ENCODE measurements at places on chromosomes 5 and 9.

DNA sequence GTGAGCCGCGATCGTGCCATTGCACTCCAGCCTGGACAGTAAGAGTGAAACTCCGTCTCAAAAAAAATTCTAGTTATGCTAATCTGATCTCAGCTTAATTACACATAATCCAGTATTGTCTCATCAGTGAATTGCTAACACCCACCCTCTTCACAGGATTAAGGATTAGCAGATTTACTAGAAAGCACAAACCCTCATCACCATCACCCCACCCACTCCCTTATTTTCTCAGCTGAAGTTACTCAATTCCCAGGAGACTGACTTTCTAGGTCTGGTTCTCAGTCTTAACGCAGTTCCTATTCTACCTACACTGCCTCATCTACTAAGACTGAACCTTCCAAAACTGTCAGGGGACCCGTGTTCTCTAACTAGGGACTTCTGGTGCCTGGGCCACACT, 9.0 kb downstream of the TOR1B start:
- DNase-seq = no peak

DNA sequence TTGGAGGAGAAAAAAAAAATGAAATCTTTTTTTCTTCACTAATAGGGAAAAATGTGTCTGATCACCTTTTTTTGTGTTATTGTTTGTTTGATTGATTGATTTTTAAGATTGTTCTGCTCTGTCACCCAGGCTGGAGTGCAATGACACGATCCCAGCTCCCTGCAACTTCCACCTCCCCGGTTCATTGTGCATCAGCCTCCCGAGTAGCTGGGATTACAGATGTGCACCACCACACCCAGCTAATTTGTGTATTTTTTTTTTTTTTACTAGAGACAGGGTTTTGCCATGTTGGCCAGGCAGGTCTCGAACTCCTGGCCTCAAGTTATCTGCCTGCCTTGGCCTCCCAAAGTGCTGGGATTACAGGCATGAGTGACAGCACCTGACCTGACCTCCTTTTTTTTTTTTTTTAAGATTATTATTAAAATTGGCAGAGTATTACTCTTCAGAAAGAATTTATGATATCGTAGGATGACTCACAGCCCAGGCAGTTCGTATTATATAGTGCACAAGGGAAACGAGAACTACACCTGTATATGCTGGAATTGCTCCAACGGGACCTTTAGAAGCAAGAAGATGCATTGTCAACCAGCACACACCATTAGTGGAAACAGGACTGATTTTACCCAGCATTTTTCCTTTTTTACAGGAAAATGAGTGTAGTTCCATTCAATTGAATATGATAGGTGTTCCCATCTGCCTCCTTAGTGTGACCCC, 27.7 kb downstream of the FUBP3 start:
- DNase-seq = no peak

GRCh38 chr5:103472265-103472664, 90.3 kb downstream of the NUDT12 start:
- DNase-seq = no peak

GRCh38 chr9:11103525-11103924, 490.7 kb upstream of the PTPRD start:
- DNase-seq = no peak

GRCh38 chr5:40271476-40271875, 408.2 kb upstream of the PTGER4 start:
- DNase-seq = no peak

GRCh38 chr5:23684103-23684502, 176.7 kb downstream of the PRDM9 start:
- no peak for DNase-seq

DNA sequence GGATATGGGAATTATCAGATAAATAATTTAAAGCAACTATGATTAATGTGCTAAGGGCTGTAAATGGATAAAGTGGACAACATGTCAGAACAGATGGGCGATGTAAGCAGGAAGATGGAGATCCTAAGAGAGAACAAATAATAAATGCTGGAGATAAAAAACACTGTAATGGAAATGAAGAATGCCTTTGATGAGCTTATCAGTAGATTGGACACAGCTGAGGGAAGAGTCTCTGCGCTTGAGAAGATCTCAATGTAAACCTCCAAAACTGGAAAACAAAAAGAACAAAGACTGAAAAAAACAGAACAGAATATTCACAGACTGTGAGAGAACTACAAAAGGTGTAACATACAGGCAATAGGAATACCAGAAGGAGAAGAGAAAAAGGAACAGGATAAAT, 102.5 kb downstream of the ANKRD55 start:
- DNase-seq = no peak

GRCh38 chr5:141434006-141434405, 3.7 kb downstream of the PCDHGA12 start:
- DNase-seq = no peak

- no peak for DNase-seq
These were observed 434.4 kb upstream of the BRINP1 start for GRCh38 chr9:119803679-119804078.

DNA sequence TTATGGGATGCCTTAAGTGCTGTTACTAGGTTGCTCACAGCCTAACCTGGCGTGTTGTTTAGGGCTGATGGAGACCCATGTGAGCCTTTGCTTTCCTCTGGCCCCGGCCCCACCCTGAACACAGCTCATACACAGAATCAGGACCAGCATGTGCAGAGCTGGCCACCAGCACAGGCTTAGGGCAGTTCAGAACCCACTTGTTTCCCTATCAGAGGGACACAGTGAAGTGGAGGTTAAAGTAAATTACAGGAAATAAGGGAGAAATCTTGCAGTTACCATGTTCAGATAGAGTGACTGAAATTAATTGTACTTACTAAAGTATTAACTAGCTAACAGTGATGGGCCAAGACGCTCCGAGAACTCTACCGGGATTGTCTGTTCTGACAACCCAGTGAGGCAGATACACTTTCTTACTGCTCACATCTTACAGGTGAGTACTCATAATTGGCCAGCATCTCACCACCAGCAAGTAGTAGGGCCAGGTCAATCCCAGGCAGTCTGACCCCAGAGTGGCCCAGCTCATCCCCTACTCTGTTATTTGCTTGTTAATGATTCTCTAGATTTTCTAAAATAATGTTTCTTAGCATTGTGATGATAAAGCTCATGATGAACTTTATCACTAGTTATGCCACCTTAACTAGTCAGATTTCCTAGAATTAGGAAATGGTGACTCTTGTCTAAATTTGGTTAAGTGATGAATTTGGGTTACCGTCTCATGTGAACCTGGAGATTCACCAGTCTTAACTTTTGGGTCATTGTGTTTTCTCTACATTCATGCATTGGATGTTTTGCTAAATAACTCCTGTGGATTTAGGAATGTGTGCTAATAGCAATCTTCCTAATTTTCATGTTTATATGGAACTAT, 15.4 kb downstream of the CCT5 start:
- DNase-seq = peak; percentile 13

GRCh38 chr9:36862206-36863145, 171.6 kb downstream of the PAX5 start:
- DNase-seq = no peak

DNA sequence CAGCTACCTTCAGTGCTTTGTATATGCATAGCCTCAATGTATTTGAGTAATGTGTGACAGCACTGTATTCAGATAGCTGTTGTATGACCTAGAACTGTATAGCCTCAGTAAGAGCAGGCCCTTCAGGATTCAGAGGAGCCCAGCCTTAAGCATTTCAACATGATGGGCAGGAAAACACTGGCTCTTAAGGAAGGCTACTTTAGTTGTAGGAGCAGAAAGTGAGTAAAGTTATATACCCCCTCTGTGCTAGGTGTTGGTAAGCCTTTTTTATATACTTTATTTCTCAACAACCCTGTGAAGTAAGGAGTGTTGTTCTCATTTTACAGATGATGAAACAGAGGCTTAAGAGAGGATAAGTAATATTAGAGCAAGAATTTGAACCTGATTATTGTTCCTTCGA, 1.5 kb upstream of the GPR21 start:
- no peak for DNase-seq

- no peak for DNase-seq
These were observed 18.0 kb upstream of the CORO2A start for GRCh38 chr9:98210435-98210834.

- DNase-seq = no peak
These were observed 212.8 kb downstream of the SLIT3 start for GRCh38 chr5:169088028-169088725.

All from stimulated activated naive CD8-positive, alpha-beta T cell treated with anti-CD3 and anti-CD28 coated beads, Interleukin-15, Interleukin-2, amounts not matched to agents 100 U/mL and 50 U/mL, for 24 hours (primary cell).